ENCODE measurements at places on chromosomes 7 and 10.

- DNase-seq, result peak; percentile 53
These were observed 39.6 kb downstream of the SORCS3 start for GRCh38 chr10:104680467-104681401.

GRCh38 chr7:21251151-21251800 is 176.6 kb upstream of the SP4 start:
- DNase-seq, result no peak

DNA sequence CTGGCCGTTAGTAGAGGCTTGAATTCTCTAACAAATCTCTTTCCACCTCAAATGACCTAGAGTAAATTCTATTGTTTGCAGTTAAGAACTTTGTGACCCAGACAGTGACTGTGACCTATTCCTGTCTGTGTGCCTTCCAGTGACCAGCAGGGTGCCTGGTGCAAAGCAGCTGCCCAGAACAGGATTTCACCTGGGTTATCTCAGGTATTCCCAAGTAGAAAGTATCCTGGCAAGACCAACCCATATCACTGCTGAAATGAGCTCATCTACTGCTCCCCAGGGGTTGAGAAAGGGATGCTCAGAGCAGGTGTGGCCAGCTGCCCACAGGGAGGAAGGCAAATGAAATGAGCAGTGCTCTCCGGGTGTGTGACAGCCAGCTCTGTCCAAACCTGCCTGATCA is 2.1 kb upstream of the MSMB start:
- DNase-seq, result no peak

DNA sequence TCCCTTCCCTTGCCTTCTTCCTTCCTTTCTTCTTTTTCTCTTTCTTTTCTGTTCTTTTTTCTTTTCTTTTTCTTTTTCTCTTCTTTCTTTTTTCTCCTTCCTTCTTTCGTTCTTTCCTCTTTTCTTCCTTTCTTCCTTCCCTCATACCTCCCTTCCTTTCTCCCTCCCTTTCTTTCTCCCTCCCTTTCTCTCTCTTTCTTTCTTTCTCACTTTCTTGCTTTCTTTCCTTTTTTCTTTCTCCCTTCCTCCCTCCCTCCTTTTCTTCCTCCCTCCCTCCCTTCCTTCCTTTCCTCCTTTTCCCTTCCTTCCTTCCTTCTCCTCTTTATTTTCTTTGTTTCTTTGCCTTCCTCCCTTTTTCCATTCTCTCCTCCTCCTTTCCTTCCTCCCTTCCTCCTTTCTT is 96.3 kb downstream of the POM121L12 start:
- no peak for DNase-seq

GRCh38 chr7:8699875-8700624 is 266.6 kb downstream of the NXPH1 start:
- DNase-seq, result no peak
